CD4-positive, alpha-beta T cell treated with Interleukin-17A for 1 hour (primary cell): ENCODE measurements at places on chromosomes 6 and 20.

DNA sequence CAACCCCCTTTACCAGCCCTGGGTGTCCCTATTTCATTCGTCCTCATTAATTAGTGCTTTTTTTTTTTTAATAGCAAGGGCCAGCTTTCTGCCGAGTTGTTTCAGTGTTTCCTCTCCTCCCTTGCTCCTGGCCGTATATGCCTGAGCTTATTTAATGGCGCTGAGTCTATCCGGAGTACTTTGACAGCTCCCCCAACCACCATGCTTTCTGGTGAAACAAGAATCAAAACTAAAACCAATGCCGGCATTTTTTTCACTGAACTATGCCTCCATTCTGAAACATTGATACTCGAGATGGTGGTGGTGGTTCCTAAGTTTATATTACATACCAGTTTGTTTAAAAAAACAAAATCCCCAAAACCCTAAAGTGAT is 1.2 kb downstream of the DCBLD1 start:
- peak; percentile 18 for DNase-seq

- DNase-seq, result no peak
Observed at GRCh38 chr6:126792340-126793085, 326.0 kb upstream of the RSPO3 start.

GRCh38 chr20:63703471-63703975 is 4.3 kb downstream of the ARFRP1 start:
- no peak for DNase-seq

- DNase-seq, result no peak
Observed at GRCh38 chr20:16205507-16205906, 367.7 kb downstream of the KIF16B start.

GRCh38 chr6:99219788-99220187 is 129.7 kb downstream of the FAXC start:
- DNase-seq, result no peak

DNA sequence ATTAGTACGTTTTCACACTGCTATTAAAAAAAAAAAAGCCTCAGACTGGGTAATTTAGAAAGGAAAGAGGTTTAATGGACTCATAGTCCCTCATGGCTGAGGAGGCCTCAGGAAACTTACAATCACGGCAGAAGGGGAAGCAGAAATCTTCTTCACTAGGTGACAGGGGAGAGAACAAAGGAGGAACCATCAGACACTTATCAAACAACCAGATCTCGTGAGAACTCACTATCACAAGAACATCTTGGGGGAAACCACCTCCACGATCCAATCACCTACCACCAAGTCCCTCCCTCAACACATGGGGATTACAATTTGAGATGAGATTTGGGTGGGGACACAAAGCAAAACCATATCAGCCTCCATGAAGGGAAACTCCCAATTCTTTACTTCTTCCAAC is 85.2 kb upstream of the MAFB start:
- DNase-seq, result no peak

GRCh38 chr6:12048609-12049008 is 36.5 kb downstream of the HIVEP1 start:
- no peak for DNase-seq

DNA sequence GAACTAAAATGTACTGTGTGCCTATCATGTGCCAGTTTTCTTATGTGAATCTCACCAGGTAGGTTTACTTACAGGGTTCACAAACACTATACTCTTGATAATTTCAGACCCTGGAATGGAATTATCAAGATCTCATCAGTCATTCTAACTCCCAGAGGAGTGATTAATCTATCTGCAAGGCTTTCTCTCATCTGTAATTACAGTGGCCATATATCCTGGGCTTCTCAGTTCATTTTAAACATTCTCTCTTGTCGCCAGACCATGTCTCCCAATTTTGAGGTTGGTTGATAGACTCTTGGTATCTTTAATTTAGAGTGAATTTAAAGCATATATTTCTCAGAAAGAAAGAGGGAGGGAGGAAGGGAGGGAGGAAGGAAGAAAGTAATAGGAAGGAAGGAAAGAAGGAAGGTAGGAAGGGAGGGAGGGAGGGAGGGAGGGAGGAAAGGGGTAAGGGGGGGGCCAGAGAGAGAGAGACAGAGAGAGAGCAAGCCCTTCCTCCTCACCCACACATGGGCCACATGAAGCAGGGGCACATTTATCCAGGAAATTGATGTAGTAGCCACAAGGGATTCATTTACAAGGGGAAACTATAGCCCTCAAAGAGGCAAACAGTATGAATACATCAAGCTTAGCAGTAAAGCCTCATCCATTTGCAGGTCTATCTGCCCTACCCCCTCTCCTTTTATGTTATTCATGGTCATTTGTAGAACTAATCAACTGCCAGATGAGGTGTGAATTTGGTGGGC is 25.8 kb upstream of the NRSN1 start:
- DNase-seq, result no peak

- DNase-seq, result no peak
Observed at GRCh38 chr6:33672808-33673207, 38.7 kb downstream of the UQCC2 start.

DNA sequence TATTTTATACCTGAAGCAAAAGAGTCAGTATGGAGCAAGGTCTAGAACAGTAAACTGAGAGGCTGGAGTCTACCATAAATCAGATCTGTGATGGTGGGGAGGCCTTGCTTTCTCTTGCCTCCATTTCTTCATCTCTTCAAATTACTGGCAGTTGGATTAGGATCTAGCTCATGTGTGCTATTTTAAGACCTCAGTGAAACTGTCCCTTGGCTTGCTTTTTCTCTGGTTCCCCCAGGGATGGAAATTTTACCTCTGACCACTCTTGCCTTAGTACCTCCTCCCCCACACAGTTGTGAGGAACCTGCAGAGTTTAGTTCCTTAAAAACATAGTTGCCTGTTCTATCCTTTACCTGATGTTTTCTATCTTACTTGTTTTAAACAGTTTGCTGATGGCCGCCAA is 8.5 kb downstream of the TMEM14B start:
- DNase-seq, result no peak

DNA sequence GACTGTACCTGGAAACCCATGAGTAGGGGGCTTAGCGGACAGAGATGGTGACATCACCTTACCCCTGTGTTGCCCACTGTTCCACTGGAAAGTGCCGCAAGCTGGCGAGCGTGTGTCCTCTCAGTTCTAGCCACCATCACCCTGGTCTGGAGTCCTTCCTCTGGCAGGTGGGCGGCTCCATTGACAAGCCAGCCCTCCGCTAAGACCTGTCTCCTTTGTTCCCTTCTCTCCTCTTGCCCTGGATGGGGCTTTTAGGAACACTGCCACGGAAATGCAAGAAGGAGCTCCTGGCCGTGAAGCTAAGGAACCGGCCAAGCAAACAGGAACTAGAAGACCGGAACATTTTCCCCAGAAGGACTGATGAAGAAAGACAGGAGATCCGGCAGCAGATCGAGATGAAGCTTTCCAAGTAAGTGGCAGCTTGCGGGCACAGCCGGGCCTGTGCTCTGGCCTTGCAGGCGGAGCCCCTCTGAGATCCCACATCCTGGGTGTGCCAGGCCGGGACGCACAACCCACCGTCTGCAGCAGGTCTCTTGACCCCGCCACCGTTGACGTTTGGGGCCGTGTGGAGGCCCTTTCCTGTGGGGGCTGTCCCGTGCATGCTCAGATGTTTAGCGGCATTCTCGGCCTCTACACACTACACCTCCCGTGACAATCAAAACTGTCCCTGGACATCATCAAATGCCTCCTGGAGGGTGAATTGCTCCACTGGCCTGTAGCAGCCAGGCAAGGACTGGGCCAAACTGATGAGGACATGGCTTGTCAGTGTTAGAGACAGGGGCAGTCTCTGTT is 127.5 kb downstream of the SYCP2 start:
- DNase-seq, result no peak

- no peak for DNase-seq
Observed at GRCh38 chr20:9886227-9886626, 47.4 kb upstream of the PAK5 start.

DNA sequence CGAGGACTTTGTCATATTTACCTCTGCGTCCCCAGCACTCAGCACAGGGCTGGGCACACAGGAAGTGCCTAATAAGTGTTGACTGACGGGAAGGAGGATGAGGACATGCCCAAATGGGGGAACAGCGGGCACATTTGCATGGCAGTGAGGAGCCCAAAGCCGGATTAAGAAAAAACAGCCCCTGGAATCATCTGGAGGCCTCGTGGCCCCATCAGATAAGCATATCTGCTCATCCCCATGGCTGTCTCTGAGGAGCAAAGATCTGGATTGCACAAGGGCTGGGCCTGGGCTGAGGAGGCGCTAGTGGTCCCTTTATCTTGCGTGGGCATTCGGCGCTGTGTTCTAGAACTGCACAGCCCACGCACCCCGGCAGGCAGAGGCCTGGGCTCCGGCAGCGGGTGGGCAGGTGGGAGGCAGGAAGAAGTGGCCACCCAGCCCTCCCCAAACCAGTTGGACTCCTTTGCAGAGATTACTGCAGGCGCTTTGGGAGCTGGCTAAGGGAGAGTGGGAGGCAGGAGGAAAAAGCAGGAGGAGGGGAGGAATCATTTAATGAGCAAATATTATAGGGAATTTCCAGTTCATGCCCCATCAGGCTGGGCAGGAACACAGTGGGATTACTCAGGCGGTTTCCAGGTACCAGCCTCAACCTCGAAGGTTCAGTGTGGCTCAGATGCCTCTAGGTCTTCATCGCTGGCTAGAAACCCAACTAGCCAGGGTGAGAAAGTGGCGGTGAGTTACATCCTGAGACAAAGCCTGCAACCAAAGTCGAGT is 108.1 kb downstream of the CEBPB start:
- no peak for DNase-seq

- DNase-seq, result no peak
Observed at GRCh38 chr20:36113036-36113435, 41.5 kb upstream of the EPB41L1 start.

GRCh38 chr20:44231713-44232468 is 15.2 kb upstream of the GDAP1L1 start:
- no peak for DNase-seq

- DNase-seq, result no peak
Observed at GRCh38 chr20:45017857-45018256, 51.5 kb downstream of the STK4 start.

GRCh38 chr6:106339334-106340029 is 13.9 kb upstream of the ATG5 start:
- DNase-seq, result peak; percentile 59

DNA sequence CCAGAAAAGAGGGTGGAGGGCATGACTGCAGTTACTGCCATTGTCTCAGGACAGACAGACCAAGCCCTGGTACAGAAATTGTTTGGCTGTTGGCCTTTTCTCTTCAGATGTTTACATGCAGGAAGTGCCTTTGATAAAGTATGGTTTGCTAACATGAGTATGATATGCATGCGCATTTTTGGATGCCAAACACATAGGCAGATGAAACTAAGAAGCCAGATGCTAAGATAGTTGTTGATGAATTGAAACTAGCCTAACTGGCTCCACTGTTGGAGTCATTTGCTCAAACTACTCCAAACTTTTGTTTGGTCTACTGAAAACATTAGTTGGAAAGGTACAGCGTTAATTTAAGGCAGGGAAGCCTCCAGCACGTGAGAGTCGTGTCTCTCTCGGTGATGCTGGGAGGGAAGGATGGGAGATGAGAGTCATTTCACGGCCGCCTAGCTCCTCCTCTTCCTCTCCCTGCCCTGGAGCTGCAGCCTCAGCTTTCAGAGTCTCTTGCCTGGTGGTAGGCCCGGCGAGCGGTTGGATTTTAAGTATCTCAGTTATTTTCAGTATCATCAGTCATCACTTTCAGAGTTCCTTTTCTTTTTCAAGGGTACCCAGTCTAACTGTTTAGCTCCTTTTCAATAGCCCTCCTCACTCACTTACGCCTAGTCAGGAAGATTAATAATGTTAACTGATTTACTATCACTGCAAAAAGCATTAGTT is 29.7 kb downstream of the RREB1 start:
- DNase-seq, result peak; percentile 68

- no peak for DNase-seq
Observed at GRCh38 chr6:37492991-37493660, 6.6 kb downstream of the CCDC167 start.

DNA sequence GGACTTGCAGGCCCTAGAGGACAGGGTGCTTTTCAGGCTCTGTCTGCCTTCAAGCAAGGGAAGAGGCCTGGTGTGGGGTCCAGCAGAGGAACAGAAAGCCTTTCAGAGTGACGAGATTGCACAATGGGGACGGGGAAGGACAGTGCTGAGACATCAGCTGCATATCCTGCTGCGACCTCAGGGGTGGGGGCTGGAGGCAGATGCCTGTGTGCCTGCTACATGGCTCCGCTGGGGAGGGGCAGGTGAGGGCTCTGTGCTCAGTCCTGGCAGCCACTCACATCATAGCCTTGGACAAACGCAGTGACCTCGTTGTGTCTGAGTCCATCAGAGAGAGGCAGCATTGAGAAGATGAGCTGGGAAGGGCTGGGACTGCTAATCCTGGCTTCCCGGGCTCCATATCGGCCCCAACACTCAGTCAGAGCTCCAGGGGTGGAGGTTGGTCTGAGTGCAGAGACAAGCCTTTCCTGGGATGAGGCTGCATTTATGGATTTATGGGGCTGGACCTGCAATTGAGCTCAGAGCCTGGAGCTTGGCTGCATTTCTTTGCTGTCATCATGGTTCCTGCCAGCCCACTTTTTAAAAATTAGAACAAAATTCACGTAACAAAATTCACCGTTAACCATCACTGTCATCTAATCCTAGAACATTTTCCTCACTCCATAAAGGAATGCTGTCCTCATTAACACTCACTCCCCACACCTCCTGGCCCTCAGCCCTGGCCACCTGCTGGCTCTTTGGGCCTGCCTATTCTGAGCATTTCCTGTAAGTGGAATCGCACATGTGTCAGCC is 196.9 kb upstream of the SLC24A3 start:
- no peak for DNase-seq

DNA sequence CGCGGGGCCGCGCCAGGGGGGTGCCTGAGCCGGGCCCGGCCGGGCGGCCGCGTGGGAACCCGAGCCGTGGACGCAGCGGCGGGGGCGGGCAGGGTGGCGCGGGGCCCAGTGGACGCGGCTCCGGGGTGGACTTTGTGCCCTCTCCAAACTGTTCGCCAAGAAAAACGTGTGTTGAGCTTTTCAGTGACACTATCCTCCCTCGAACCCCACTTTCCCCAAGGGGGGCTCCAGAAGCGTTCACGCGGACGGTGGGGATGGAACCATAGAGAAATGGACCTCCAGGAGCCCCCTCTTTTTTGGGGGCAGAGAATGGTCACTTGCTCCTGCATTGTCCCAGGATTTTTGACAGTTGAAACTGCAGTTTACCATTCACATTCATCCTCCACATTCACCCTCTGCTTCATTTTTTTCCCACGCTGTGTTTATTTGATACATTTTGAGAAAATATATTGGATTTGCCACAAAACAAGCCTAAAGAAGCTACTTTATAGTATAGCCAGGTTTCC is 2.9 kb upstream of the HIVEP1 start:
- no peak for DNase-seq

DNA sequence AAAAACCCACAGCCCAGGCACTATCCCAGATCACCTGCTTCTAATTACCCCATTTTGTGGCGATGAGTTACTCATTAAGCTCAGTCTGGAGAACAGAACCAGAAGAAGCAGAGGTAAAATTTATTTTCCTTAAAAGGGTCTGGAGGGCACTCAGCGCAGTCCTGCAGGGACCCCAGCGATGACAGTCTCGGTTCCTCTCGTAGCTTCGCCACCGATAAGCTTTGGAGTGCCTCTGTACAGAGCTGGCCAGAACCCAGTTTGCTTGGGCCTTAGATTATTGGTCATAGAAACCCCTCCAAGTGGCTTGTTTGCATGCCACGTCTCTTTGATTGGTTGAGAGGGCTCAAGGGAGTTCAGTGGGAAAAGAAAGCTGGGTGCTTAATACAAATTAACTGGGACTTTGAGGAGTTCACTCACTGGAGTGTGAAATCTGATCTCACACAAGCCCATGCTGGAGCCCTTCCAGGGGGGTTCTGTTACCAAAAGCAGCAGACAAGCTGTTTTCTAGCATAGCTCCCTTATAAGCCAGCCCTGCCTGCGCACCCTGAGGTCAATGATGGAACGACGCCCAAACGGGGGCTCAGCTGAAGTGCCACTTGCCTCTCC is 158.5 kb upstream of the ARID1B start:
- no peak for DNase-seq

GRCh38 chr20:8291873-8292272 is 159.8 kb downstream of the PLCB1 start:
- DNase-seq, result no peak
